ENCODE measurements at places on chromosomes 12 and 14. TPM values are rescaled to one million over a fixed set of nuclear protein-coding genes. Genes with fewer than 3 reads are reported as not detected.

GRCh38 chr12:112473056-112473455 lies 54.3 kb downstream of the PTPN11 start:
- no peak for DNase-seq

Gene GPR68
- 1.9 TPM for polyA plus RNA-seq

Gene CLEC6A
- 0.20 TPM for polyA plus RNA-seq

- no peak for DNase-seq
Measured at GRCh38 chr12:69966409-69966808, 141.4 kb downstream of the MYRFL start.

- DNase-seq, result no peak
Measured at GRCh38 chr12:6450869-6451347, 934 bp upstream of the TAPBPL start.

Gene CMKLR1
- polyA plus RNA-seq, result 4.1 TPM

- DNase-seq, result no peak
Measured at GRCh38 chr14:55734731-55735130, 154.7 kb downstream of the KTN1 start.

DNA sequence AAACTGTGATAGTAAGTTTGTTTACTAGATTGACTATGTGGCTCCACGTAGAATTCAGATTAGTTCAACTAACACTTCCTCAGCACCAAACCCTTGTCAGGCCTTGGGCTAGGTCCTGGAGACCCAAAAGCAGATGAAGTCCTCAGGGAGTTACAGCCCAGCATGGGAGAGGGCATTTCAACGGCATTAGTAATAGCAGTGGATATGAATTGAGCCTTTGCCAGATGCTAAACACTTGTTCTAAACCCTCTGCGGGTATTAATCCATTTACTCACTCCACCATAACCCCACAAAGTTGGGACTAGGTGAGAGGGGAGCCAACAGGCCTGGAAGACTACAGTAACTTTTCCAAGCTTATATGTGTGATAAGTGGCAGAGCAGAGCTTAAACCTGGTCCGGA lies 714.6 kb downstream of the DIO2 start:
- DNase-seq, result no peak

Measured in renal cortex interstitium (tissue), 15 donors.